ENCODE measurements at places on chromosomes 2 and 18.

GRCh38 chr2:102002228-102002627 is 10.5 kb downstream of the IL1R2 start:
- DNase-seq, result no peak

GRCh38 chr2:216500572-216500971 is 1.9 kb downstream of the RPL37A start:
- DNase-seq, result no peak

DNA sequence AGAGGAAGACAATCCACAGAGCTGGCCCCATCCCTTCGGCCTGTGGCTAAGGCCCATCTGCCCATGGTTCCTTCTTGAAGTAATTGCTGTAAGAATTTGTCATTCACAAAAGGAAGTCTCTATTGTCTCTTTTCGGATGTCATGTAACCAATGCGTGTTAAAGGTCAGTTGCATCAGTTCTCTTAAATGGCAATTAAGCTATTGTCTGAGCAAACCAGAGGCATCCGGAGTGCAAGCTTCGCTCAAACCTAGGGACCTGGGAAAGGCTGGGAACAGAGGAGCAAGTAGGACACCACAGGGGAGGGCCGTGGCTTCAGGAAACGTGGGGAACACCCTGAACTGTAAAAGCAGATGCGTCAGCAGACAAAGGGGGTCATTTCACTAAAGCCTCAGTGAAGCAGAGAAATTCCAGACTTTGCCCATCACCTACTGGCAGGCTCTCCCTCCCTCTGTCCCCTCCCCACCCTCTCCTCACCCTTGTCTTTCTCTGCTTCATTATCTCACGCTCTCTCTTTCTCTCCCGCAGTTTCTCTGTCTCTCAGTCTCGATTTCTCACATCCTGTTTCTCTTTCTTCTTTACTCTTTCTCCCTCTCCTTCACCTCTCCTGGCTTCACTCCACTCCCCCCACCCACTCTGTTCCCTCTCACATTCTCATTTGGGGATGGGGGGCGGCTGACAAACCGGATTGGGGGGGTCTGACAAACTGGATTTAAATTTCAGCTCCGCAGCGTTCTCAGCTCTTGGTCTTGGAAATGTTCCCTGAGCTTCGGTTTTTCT is 204.6 kb upstream of the TNP1 start:
- no peak for DNase-seq

DNA sequence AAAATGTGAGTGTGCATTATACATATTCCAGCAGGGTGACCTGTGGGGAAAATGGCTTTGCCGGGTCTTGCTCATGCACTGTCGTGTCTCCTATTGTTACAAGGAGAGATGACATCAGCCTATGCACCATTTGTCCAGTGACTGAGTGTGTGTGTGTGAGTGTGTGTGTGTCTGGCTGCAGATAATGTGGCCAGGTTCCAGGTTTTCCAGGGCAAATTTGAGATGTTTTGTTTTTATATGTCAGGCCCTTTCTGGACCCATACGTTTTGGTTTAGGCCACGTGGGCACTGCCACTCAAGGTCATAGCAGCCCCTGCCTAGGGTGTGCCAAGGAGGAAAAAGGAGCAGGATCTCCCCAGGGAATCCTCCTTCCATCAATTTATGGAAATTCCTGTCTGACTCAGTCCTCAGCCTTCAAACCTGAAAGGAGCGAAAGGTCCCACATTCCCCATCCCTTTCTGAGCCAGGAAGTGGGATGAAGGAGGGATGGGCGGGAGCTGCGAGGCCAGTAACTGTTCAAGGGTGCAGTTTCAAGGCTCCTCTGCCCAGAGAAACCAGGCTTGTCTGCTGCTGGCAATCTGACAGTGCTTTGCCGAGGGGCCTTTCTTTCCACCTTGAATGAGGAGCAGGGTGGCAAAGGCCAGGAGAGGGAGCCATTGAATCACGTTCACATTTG is 93.0 kb upstream of the SMAD2 start:
- no peak for DNase-seq

DNA sequence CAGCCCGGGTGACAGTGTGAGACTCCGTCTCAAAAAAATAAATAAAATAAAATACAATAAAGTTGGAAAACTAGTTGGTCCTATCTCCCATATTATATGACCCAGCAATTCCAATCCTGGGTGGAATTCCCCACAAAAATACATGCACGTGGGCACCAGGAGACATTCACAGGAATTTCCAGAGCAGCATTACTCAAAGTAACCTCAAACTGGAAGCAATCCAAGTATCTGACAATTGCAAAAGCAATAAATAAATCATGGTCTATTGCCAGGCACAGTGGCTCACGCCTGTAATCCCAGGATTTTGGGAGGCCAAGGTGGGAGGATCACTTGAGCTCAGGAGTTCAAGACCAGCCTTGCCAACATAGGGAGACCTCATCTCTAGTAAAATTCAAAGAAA is 101.2 kb upstream of the MAP4K4 start:
- DNase-seq, result no peak

DNA sequence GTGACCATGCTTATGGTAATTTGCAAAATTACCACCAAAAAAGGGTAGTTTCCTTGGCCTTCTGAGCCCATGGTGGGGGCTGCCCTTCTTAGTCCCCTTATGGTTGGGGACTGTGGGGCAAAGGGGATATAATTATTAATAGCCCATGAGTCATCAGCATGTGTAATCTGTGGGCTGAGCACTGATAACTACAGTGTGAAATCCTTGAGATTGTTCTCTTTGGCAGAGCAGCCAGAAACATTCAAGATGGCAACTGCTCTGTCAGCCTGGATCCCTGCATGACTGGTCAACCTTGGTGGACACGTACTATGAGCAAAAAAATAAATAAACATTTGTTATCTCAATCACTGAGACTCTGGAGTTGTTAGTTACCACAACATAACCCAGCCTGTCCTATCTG is 61.3 kb downstream of the MGAT4A start:
- no peak for DNase-seq

All from activated CD4-positive, alpha-beta T cell treated with anti-CD3 and anti-CD28 coated beads for 4 hours (primary cell).